ENCODE measurements at places on chromosomes 7 and 10.

- no peak for DNase-seq
Measured at GRCh38 chr7:148721390-148721789, 22.7 kb downstream of the CUL1 start.

GRCh38 chr7:127769696-127770400, 117.9 kb downstream of the SND1 start:
- DNase-seq: no peak

DNA sequence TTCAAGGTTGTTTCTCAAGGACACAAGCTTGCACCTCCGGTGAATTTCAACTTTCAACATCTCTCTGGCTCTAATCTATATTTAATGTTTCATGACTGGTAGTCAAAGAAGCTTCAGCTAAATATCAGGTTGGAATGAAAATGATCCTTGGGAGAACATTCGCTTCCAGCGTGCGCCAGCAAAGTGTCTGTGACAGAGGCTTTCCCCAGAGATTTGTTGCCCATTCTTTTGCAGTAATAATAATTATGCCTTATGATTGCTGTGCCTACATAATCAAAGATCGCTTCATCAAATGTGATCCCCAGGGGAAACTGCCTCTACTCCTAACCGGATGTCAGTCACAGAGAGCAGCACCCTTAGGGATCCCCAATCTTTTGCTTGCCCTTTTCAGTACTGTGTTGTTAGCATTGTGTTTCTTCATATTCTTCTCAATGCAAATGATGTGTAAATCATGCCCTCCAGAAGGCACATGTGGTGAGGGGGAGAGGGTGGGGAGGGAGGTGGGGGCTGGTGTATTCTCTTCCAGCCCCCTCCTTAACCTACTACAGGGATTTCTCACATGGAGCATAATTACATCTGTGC, 30.5 kb downstream of the FZD1 start:
- no peak for DNase-seq

DNA sequence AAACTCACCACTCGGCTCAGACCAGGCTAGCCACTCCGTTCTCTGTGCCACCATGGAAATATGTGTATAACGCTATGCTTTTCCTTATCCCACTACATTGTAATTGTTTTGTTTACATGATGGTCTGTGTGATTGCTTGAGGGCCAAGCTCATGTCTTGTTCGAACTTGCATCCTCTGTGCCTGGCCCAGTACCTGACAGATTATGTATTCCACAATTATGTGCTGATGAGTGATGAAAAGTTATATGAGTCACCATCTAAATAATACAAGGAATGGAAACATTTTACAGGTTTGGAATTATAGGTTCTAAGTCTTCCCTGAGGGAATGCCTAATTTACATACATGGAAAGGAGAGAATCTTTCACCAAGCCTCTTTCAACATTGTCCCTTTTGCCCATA, 137.4 kb downstream of the C7orf25 start:
- no peak for DNase-seq

DNA sequence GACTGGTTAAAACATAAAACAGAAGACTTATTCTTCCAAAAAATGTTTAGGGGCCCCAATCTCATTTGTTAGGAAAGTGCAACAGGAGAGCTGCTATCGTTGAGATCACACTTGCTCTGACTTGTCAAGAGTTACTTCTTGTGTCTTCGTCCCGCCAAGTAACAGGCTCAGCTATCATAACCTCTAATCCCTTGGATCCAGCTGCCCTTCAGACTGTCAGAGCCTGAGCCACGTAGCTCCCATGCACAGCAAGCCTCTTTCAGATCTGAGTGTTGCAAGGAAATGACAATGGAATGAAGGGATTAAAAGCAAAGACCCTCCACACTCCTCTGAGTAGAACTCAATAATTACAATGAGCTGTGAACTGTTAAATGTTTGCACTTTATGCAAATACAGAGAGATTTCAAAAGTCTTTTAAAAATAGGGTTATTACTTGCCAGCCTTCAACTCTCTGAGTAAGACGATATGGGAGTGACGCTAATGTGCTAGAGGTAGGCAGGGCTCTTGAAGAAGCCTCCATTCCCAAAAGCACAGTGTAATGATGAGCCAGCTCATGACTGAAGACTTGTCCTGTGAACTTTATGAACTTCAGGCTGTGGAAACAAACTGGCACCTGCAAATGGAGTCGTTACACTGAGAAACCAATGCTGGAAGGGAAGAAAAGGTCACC, 28.4 kb upstream of the CDK13 start:
- no peak for DNase-seq

- DNase-seq: no peak
Measured at GRCh38 chr7:15199482-15199881, 296.9 kb upstream of the DGKB start.

- DNase-seq: no peak
Measured at GRCh38 chr10:132828681-132829080, 42.7 kb upstream of the NKX6-2 start.

GRCh38 chr10:75654171-75654771, 222.8 kb downstream of the LRMDA start:
- DNase-seq: no peak

DNA sequence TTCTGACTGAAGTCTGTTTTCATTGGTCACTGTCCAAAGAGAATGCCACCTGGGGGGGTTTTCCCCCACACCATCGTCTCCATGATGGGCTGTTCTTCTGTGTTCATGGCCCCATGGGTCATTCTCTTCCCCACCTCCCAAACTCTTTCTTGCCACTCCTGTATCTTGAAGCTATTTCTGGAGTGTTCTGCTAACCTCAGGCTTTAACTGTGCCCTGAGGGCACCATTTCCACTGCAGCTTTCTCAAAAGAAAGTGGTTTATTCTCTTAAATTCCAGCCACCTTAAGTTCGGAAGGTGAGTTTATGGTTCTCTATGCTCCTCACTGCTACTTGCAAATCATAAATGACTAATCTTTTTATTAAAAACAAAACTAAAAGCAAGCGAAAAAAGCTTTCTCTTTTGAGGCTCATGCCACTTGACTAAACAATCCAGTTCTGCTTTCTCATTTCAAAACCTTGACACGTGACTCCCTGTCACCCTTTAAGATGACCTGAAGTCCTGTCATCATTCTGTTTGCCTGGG, 7.4 kb upstream of the APBB1IP start:
- no peak for DNase-seq

- no peak for DNase-seq
Measured at GRCh38 chr10:93871671-93872204, 22.0 kb upstream of the SLC35G1 start.

DNA sequence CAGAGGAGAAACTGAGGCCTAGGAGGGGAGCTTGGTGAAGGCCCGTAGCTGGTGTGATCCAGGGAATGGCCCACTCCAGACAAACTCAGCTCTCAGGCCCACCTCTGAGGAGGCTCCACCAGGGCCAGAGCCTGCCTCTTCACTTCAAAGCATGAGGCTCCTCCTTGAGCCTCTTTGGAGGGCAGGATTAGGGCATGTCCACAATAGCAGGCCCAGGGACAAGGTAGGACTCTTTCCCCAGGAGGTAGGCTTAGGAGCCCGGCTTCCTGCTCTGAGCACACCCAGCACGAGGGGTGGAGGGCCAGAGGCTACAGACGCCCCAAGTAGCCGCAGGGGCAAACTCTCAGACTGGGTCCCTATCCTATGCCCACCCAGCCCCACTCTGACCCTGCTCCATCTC, 164.6 kb upstream of the ZMIZ1 start:
- no peak for DNase-seq

GRCh38 chr10:30985512-30985911, 46.2 kb downstream of the ZNF438 start:
- no peak for DNase-seq

DNA sequence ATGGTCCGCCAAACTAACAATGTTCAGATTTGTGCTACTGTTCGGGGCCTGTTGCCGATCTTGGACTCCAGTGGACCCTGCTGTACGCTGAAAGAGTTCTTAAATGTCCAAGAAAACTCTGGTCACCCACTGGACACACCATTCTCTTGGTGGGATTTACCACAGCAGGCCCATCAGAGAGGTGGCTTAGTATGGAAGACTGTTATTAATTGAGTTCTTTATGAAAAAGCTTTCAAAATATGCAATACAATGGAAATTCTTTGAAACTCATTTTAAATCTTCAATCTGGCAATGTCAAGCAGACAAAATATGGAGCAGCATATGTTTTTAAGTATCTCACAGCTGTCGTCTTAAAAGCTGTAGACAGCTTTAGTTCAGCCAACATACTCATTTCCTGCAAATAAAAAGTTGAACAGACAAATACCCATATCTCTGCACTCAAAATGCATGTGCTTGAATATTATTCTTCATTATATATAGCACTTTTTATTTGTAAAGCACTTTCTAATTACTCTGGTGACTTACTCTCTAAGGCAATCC, 37.4 kb upstream of the GRM8 start:
- no peak for DNase-seq

DNA sequence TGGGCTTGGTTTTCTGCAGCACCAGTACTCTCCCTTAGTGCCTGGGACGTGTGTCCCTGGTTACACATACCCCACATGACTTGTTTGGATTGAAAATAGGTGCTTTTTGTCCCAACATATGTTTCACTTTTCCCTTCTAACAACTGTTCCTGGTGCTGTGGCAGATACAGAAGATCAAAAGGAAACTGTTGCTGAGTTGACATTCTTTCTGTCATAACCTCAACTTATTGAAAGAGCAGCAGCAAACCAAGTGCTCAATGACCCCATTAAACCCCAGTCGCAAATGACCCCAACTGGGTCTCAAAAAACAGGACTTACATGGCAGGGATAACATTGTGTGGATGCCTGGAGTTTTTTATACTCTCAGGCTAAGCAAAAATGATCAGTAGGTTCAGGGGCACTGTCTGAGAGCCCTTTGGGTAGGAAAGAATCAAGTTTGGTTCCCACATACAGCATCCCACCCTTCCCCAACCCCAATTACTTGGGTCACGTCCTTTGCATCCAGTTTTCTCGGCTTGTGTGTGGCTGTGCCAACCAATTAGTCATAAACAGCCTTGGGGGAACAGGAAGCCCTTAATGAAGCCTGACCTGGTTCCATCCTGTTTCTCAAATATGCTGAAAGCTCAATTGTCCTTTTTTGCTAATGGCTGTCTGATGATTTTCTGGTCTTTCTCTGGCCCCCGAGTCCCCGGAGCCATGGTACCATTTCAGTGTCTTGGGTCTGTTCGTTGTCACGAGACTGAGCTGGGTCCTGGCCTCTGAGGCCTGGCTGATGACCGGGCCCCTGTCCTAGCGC, 4.9 kb downstream of the HKDC1 start:
- DNase-seq: no peak

GRCh38 chr10:8661886-8662285, 607.4 kb downstream of the GATA3 start:
- no peak for DNase-seq

DNA sequence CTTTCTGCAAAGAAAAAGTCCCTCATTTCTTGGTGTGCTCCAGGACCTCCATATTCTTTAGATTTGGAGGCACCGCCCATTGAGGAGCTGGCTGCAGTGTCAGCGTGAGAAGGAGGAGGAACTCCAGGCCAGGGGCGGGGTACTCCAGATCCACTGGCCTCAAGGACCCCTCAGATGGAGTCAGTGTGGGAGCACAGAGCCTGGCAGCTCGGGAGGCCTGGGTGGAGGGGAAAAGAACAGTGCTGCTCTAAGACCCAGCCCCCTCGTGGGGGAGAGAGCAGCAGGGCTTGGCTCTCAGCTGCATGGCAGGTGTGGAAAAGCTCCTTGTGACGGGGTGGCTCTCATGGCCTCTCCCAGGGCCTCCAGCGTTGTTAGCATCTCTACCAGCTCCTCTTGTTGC, 70.5 kb downstream of the ITGB1 start:
- DNase-seq: no peak

DNA sequence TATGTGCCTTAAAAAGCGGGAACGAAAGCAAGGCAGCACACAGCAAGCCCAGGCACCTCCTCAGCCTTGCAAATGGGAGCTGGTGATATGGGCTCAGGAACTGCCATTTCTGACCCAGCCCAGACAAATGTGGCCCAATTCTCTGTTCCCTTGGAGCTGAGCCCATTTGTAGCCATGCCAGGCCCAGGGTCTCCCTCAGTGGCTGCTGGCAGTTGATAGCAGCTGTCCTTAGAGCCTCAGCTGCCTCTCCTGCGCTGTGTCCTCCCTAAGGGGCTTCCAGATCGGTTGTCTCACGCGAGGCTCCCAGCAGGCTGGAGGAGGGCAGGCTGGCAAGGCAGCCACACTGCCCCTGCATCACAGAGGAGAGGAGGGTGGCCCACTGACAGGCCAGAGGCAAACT, 275.8 kb downstream of the KCNMA1 start:
- DNase-seq: no peak

DNA sequence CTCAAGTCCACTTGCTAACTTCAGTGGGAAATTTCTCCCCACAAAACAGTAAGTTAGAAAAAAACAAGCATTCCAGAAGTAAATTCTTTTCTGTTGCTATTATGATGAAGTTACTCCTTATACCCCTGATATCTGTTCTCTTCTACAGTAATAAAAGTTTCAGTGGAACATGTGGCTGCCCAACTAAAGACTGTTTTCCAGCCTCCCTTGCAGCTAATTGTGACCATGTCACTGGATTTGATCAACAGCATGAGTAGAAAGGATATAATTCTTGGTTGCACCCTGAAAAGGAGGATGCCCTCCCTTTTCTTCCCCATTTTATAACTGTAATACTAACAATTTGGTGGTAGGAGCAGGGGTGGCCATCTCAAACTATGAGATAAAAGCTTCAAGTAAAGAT, 40.6 kb downstream of the IMMP2L start:
- DNase-seq: no peak

DNA sequence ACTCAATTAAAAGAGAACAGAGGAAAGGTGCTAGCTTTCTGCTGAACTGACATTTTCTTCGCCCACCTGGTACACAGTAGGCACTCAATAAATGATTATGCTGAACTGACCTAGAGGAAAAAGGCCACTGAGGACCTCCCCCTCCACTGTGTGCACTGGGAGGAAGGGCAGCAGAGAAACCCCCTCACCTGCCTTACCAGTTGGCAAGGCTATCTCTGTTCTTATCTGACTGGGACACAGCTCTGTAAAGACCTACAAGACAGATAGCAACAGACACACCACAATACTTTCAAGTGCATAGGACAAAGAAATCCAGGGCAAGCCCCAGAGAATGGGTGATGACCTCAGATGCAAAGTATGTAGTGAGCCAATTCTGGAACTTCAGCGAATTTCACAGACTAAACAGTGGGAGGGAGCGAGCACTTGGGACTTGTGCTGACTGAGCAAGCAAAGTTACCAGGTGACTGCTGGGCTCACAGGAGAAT, 30.4 kb downstream of the PDLIM1 start:
- peak; percentile 54 for DNase-seq

GRCh38 chr7:47438411-47439029, 143.4 kb downstream of the TNS3 start:
- no peak for DNase-seq

- DNase-seq: no peak
Measured at GRCh38 chr7:94183891-94184290, 179.7 kb upstream of the BET1 start.

DNA sequence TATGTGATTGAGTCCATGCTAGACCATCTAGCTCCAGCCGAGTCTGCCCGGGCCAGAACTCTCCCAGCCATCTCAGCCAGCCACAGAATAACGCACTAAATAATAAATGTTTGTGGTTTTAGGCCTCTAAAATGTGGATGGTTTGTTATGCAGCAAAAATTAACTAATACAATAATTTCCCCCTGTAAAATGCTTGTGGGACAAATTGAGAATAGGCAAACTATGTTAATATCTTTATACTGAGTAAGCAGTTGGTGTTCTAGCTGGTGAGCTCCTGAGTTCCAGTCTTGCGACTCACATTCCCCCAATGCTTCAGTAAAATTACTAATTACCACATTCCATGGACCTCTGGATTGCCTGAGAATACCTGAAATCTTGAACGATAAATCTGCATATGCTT, 316.8 kb upstream of the NFE2L3 start:
- DNase-seq: no peak

Measured in amniotic stem cell (primary cell).